ENCODE measurements at places on chromosomes 7 and 10. TPM values are rescaled to one million over a fixed set of nuclear protein-coding genes. Genes with fewer than 3 reads are reported as not detected.

DNA sequence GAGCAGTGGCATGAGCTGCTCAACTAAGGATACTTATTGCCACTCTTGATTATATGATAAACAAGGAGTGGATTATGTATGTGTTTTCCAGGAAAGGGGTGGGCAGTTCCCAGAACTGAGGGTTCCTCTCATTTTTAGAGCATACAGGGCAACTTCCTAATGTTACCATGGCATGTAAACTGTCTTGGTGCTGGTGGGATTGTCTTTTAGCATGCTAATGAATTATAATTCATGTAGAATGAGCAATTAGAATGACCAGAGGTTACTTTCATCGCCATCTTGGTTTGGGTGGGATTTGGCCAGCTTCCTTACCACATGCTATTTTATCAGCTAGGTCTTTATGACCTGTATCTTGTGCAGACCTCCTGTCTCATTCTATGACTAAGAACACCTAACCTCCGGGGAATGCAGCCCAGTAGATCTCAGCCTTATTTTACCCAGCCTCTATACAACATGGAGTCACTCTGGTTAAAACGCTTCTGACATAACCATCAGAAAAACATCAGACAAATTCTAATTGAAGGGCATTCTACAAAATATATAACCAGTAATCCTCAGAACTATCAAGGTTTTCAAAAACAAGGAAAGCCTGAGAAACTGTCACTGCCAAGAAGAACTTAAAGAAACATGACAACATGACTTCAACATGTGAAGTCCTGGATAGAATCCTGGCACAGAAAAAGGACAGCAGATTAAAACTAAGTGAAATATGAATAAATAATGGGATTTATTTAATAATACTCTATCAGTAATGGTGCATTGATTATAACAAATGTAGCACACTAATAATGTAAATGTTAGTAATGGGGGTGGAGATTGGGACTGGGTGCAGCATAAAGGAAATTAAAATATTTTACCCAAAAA lies 365.0 kb downstream of the SEMA3D start:
- DNase-seq = no peak

DNA sequence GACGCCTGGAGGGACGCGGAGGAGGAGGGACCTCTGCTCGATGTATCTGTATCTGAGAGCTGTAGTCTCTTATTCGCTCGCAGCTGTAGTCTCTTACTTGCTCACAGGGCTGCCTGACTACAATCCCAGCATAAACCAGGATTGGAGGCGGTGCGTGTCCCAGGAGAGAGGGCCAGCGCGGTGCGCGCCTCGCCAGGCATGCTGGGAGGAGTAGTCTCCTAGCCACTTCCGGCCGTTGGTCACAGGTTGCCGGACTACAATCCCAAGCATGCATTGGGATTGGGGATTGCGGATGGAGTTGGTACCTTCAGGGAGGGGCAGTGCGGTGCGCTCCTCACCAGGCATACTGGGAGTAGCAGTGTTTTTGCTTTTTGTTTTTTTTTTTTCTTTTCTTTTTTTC lies 421.7 kb upstream of the NUPR2 start:
- no peak for DNase-seq

DNA sequence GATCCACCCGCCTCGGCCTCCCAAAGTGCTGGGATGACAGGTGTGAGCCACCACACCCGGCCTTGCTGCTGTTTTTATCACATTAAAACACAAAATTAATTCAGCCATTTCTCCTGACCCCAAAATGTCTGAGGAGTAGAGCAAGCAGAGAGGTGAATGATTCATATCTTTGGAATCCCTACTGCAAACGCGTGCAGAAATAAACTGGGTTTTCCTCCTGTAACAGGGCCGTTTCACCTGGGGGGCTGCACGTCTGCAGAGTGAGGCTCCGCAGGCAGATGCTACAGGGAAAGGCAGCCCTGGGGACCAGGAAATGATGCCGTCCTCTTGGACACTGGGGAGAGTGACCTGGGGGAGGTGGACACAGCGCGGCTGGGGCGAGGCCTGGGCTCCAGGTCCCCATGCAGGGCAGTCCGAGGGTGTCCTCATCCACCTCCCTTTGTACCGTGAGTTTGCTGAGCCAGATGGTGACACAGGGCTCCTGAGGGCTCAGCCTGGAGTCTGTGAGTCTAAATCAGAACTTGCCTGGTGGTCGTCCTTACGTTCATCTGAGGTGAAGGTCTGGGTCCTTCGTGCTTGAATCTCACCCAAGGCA lies 41.9 kb downstream of the PDGFA start:
- no peak for DNase-seq

DNA sequence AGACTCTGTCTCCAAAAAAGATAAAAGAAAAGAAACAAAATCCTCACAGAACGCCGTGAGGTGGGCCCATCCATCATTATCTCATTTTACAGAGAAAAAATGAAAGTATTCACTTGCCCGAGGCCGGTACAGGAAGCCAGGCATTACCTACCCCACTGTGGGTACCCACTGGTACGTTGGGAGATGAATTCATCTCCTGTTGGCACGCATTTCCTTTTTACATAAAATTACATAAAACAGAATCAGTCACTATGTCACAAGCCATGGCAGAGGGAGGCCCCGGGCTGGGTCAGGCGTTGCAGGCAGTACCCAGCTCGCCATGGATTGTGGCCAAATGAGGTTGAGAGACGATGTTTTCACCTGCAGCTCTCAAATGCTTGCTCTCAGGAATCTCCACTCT lies 38.6 kb upstream of the TNRC18 start:
- DNase-seq = no peak

DNA sequence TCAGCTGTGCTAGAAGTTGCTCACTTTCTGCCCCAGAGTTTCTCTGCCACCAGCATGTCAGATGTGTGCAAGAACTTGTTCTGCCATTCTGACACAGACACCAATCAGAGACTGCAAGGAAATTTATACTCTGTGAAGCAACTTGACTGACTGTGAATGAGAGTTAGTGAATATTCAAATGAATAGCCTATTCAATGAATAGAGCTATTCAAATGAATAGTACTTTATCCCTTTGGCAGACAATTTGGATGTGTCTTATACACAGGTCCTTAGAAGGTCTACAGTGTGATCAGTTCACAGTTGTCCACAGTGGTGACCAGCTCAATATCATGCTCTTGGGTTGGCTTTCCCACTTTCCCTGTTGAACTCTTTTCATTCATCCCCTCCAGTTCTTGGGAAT lies 138.1 kb downstream of the MACC1 start:
- no peak for DNase-seq

- DNase-seq = no peak
Measured at GRCh38 chr10:50393784-50394467, 142.6 kb upstream of the ASAH2 start.

Gene SPDYE9
- total RNA-seq = not detected

Gene ORC5
- 25.2 TPM for total RNA-seq

DNA sequence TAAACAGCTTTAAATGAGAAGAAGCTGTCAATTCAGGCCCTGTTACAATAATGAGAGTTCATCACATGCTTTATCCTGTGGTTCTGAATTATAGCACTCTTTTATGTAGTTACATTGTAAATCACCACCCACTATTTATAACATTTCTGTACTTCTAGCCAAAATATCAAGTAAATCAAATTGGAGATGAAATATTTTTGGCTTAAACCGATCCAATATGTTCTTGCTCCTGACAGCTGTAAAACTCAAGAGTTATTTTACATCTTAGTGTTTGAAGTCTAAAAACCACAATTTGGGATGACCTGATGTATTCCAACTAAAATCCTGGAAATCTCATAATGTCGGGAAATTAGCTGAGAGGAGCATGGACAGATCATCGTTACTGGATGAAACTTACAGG lies 371.2 kb upstream of the LRRN3 start:
- no peak for DNase-seq

GRCh38 chr7:139735912-139736595 lies 41.7 kb downstream of the HIPK2 start:
- DNase-seq = no peak

GRCh38 chr10:18136073-18136791 lies 4.0 kb upstream of the CACNB2 start:
- DNase-seq = no peak

Gene ELFN1
- total RNA-seq = 0.38 TPM

Gene ANKRD1
- total RNA-seq = 321 TPM

Gene ELOVL3
- not detected for total RNA-seq

DNA sequence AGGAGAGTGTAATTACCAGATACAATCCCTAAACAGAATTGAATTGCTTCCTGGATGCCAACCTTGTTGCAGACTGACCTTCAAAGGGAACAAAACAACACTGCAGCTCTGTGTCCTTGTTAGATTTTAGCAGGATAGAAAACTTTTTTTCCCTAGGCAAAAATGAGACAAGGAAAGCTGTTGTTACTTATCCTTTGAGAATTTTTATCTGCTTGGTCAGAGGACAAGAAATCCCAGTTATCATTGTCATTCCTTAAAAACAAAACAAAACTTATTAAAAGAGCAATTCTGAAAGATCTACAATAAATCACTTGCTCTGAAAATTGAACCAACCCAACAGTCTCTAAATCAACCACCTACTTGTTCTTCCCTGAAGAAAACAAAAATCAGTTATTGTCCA lies 652.6 kb downstream of the REEP3 start:
- DNase-seq = no peak

- no peak for DNase-seq
Measured at GRCh38 chr7:156014201-156014600, 201.9 kb upstream of the SHH start.

DNA sequence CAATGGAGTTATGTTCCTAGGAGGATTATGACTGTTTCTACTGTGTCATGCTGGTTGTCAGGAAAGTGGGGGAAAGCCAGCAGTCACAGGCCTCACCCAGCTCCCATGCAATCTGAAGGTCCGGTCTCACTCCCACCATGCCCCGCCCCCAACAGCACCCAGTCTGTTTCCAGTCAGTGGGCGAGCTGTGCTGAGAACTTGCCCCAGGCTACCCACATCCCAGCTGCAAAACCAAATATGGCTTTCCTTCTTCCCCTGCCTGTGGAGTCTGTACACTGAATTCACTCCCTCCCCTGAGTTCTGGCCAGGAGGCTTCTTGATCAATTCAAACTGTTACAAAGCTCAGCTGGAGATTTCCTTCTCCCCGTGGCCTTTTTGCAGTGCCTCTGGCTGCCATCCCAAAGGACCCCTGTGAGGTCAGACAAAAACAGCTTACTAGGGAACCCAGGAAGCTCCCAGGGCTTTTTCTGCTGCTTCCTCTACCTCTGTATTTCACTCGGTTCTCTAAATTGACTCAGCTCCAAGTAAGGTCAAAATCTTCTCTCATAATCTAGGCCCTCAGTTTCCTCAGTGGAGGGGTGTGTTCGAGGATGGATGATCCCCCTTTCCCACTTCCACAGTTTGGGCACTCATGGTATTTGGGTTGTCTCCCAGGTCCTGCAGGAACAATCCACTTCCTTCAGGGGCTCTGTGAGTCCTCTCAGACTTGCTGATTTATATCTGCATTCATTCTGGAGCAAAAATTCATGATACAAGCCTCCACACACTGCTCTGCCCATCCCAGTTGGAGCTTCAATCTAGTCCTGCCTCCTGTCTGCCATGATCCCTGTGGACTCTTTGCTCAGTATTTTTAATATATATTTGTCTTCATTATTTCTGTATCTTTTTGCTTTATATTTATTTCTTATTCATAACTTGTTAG lies 205.5 kb downstream of the SEMA3D start:
- no peak for DNase-seq

DNA sequence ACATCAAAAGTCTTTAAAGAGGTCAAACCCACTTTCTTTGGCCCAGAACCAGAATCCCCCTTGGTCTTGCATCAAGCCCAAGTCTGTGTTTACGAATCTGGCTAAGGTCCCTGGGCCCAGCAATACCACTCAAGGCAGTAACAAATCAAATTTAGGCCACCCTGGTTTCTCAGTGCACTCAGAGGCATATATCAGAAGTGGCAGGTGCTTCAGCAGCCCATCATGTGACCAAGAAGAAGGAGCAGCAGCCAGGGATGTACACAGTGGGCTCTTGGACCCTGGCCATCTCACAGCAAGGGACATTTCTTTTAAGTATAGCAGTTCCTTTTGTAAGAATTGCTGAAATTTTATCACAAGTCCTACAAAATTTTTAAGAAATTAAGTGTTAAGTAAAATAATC lies 7.3 kb upstream of the SLC25A13 start:
- DNase-seq = no peak

GRCh38 chr7:1922870-1923236 lies 252.8 kb downstream of the ELFN1 start:
- no peak for DNase-seq

DNA sequence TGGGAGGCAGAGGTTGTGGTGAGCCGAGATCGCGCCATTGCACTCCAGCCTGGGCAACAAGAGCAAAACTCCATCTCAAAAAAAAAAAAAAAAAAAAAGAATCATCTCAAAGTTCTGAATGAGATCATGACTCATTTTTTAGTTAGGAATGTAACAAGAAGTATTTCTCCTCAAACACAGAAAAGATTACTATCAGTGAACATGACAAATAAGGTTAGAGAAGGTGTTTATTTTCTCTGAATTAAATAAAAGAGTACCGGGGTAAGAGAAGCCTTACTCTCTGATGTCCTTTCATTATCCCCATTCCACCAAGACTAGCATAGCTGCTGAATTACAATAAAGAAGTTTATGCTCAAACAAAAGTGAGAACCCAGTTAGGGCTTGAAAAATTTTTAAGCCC lies 50.1 kb downstream of the IPMK start:
- no peak for DNase-seq

GRCh38 chr10:101221549-101221948 lies 7.7 kb downstream of the LBX1 start:
- no peak for DNase-seq

DNA sequence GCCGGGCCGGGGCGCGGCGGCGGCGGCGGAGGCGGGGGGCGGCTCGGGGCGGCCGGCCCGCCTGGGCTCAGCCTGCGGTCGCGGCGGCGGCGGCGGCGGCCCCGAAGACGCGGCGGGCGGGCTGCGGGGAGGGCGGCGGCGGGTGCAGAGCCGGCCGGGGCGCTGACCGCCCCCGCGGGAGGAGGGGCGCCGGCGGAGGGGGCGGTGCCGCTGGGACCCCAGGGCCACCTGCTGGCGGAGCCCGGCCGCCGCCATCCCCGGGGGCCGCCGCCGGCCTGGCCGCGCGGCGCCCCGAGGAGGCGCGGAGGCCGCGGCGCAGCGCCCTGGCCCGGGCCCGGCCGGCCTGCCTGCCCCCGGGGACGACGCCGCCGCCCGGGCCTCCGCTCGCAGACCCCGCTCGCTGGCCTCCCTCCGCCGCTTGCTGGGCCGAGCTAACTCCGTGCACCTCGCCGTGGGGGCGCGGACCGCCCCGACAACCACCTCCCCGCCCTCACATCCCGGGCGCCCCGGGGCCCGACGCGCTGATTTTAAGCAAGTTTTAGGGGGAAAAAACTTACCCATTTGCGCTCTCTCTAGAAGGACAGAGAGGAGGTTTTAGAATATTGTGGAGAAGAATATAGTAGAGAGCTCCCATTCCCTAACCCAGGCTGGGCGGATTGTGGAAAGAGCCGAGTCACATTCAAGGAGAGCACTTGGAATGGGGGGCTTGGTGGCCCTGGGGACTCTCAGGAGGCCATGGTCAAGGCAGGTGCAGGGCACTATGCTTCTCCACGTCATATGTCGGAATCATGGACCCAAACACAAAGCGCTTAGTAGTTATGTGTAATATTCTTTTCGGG lies at the start of gene BEND7:
Gene BEND7, minus strand, starts transcription at position 140 of the 839 bp plus-strand sequence. CDS start 481 bp downstream, outside the sequence.
- DNase-seq = no peak
